ENCODE measurements at places on chromosomes 7 and 10.

DNA sequence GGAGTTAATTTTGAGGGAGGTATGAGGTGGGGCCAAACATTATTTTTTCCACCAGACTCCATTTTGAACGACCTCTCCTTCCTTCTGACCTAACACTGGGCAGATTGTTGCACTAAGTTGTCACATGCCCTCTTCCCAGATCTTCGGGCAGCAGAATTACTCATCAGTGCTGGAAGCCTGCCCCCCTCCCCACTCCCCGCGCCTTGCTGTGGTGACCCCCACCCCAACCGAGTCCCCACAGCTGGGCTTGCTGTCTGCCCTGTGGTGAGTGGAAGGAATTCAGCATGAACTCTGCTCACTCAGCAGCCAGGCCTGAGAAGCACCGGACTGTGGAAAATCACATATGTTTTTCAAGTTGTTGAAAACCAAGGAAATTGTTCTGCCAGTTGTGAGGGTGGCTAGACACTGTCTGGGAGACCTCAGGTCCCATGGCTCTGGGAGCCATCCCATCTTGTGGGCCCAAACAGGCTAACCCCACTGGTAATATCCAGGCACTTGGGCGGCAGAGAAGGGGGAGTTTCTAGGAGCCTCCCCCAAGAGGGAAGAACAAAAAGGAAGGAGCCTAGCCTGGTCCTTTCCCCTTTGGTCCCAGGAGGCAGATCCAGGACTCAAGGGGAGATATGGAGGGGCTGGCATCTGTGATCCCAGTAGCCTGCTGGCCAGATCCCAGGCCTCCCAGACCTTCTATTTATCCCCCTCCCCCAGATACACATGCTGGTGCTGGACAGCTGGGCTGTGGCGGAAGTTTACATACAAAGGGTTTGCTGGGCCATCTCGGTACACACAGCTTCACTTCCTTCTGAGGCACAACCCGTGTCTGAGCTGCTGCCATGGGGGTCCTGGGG lies 3.5 kb upstream of the AEBP1 start:
- DNase-seq, result no peak

GRCh38 chr7:73703757-73704639 lies 15.5 kb downstream of the STX1A start:
- no peak for DNase-seq

DNA sequence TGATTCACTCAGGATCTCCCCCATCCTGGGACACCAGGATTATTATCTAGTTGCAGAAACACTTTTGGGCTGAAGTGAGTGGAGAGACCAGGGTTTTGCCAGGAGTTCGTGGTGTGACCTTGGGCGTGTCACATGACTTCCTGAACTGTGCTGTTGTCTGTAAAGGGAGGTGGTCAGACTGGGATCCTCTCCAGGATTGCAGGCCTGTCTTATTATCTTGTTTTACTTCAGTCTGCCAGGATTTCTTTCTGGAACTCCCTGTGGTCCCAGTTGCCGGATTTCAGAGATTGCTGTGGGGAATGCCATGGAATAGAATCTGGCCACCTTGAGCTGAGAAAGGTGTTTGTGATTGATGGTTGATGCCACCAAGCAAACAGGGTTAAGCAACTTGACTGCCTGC lies 35.8 kb downstream of the CRCP start:
- no peak for DNase-seq

DNA sequence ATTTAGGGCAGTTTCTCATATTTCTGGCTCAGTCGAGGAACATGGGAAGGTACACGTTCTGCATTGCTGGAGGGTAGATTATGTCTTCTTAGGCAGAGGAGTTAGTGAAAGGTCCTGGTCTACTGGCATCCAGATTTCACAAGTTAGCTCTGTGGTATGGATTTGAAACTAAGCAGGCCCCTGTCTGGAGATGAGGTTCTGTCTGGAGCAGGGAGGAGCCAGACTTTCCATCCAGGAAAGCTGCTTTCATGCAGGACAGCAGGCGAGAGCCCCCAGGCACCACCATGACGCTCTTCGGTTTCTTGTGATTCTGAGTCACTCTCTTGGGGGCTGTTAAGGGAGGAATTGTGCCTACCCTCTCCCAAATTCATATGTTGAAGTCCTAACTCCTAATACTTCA lies 184.3 kb downstream of the KIAA1217 start:
- no peak for DNase-seq

GRCh38 chr7:26841003-26841739 lies 23.2 kb downstream of the SKAP2 start:
- no peak for DNase-seq

- no peak for DNase-seq
These were observed 20.1 kb downstream of the LRRC20 start for GRCh38 chr10:70362328-70362727.

GRCh38 chr7:39714447-39715091 lies 91.2 kb downstream of the RALA start:
- DNase-seq, result no peak

GRCh38 chr10:131371571-131371970 lies 60.0 kb upstream of the TCERG1L start:
- DNase-seq, result no peak

GRCh38 chr7:55554038-55554437 lies 18.3 kb downstream of the VOPP1 start:
- DNase-seq, result no peak

DNA sequence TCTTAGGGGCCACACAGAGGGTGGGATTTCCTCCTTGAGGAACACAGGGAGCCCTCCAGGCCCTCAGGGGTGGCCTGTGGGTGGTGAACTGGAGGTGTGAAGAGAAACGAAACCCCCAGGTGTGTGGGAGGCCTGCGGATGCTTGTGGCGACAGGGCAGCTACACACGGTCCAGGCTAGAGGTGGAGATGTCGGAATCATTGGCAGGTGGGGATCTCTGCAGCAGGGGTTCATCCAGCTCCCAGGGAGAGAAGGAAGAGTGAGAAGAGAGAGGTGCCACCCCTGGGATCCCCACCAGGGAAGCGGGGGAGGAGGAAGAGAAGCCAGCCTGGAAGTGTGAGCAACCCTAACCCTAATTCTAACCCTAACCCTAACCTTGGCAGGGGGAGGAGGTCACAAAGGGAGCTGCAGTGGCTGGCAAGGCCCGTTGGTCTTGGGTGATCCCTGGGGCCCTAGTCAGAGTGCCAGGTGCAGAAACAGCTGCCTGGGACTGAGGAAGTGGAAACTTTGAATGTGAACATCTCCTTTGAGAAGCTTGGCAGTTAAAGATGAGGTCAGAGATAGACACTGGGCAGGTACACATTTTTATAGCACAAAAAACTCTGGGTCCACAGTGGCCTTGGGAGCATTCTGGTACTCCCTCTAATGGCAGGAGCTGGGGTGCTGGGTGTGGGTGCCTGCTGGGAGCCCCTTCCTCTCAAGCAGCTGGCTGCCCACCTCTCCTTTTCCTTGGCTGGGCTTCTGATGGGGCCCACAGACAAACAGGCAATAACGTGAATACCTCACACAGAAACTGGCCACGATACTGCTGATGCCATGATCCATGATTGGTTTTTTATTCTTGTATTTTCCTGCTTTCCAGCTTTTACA lies 6.8 kb upstream of the AEBP1 start:
- DNase-seq, result no peak

DNA sequence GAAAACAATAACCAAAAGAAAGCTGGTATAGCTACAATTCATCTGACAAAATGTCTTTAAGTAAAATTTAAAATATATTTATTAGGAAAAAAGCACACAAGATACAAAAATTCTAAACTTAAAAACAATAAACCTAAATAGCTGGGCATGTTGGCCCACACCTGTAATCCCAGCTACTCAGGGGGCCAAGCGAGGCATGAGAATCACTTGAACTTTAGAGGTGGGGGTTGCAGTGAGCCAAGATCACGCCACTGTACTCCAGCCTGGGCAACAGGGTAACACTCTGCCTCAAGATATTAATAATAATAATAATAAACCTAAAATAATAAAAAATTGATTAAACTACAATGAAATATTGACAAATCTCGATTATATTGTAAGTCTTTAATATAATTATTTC lies 77.8 kb upstream of the PDK4 start:
- no peak for DNase-seq

DNA sequence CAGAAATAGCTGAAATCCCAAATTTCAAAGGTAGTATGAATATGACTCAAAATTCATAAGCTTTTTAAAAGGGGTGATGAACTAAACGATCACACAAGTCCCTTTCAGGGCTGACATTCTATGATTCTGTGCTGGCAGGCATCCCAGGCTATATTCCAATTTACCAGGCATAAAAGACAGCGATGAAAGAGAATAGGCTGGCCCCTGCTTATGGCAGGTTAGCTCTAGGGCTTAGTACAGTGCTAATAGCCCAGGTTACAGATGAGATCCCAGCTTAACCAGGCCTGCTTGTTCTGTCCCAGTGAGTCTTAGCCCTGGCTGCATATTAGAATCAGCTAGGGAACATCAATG lies 56.4 kb downstream of the CDHR3 start:
- peak; percentile 34 for DNase-seq

DNA sequence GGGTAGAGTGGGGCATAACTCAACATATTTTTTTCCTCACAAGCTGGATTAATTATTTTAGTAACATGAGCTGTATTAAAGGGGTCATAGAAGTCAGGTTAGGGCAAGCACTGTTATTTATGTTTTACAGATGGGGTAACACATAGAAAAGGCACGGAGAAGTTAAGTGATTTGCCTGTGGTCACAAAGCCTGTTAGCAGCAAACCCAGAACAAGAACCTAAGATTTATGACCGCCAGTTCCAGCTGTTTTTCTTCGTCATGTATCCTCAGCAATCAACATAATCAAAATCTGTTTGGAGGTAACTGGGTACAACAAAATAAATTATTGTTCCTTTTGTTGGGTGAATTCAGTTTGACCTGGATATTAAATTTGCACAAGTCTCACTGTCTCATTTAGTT lies 57.2 kb upstream of the BET1 start:
- no peak for DNase-seq

GRCh38 chr7:8362723-8363369 lies 70.6 kb upstream of the NXPH1 start:
- DNase-seq, result no peak

DNA sequence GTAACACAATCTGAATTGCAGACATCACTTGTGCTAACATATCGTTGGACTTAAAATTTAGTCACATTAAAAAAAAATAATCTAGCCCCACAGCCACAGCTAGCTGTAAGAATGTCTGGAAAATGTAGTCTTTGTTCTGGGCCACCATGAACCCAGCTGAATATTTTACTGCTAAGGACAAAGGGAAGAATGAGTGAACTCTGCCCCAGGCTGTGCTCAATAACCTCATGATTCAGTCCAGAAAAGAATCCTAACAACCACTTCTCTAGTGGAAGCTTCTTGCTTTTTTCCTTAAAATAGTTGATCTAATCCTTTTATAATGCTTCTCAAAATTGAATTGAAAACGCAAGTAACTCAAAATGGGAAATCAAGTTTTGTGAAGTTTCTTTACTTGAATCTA lies 25.6 kb upstream of the SOSTDC1 start:
- DNase-seq, result no peak

GRCh38 chr10:17061418-17061817 lies 68.2 kb downstream of the CUBN start:
- no peak for DNase-seq

DNA sequence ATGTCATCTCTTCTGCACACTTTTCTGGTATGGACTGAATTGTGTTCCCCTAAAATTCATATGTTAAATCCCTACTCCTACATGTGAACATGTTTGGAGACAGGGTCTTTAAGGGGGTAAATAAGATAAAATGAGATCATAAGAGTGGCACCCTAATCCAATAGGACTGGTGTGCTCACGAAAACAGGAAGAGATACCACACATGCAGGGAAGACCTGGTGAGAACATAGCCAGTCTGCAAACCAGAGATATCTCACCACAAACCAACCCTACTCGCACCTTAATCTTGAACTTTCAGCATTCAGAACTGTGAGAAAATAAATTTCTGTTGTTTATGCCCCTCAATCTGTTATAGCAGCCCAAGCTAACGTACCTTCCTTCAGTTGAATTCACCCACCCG lies 51.8 kb downstream of the VWDE start:
- DNase-seq, result no peak

GRCh38 chr10:93406364-93407145 lies 75.6 kb downstream of the MYOF start:
- DNase-seq, result no peak

- DNase-seq, result peak; percentile 58
These were observed 17.9 kb upstream of the TMEM225B start for GRCh38 chr7:99579956-99580777.

- DNase-seq, result no peak
These were observed 13.4 kb upstream of the RASSF4 start for GRCh38 chr10:44946205-44946604.

- DNase-seq, result no peak
These were observed 341.6 kb downstream of the PCLO start for GRCh38 chr7:82821037-82821436.

- no peak for DNase-seq
These were observed 27.8 kb downstream of the GET4 start for GRCh38 chr7:903921-904755.

DNA sequence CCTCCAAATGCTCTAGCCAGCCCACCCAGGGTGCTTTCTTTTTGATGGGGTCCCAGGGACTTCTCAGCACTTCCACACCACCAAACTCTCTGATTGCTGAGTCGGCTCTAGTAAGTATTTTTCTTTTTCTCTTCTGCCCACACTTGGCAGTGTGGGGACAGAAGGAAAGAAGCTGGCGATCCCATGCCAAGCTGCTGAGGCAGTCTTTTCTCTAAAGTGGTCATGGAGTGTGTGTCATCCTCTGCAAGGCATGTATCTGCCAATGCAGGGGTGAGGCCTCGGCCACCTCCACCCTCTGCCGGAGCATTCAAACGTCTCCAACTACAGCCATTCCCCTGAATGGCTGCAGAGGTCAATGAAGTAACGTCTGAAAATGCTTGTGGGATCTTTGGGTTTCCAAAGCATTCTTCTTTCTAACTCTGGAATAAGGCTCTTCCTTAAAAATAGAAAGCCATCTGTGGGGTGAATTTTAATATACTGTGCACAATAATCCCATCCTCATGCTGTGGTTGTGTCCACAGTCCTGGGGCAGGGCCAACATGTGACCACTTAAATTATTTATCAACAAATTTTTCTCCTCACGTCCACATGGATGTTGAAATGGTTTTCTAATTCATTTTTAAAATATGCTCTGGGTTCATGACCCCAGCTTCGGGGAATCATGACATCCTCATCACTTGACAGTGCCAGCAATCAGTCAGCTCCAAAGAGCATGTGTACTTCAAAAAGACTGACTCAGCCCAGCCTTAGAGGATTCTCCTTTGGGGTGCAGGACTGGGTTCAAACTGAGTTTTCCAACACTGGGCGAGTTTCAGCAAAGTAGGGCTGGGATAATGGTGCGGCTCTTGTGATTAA lies 171.3 kb upstream of the ITGB1 start:
- DNase-seq, result no peak

DNA sequence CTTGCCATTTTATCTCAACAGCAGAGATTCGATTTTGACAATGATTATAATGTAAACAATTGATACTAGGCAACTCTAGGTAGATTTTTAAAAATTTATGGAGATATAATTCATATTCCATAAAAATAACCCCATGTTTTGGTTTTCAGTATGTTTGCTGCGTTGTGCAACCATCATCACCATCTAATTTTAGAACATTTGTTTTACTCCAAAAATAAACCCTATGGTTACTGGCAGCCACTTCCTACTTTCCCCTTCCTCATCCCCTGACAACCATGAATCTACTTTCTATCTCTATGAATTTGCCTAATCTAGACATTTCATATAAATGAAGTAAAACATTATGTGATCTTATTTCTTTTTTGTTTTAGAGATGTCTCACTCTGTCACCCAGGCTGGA lies 401.9 kb downstream of the THSD7A start:
- DNase-seq, result no peak
